ENCODE measurements at places on chromosomes 2 and 18.

- no peak for DNase-seq
These were observed 46.6 kb downstream of the SMAD2 start for GRCh38 chr18:47883771-47884413.

DNA sequence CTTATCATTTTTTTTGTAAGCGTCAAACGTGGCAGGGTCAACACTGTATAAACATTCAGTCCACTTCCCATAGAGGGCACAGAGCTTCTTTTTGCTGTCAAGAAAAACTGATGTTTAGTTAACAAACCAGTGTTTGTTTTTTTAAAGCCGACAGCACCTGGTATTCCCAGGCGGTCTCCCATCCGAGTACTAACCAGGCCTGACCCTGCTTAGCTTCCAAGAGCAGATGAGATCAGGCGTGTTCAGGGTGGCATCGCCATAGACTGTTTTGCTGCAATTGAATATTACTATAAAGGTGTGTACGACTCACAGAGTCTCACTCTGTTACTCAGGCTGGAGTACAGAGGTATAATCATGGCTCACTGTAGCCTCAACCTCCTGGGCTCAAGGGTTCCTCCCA is 31.5 kb downstream of the CABYR start:
- DNase-seq = no peak

GRCh38 chr2:84217456-84217855 is 241.6 kb downstream of the SUCLG1 start:
- DNase-seq = no peak

DNA sequence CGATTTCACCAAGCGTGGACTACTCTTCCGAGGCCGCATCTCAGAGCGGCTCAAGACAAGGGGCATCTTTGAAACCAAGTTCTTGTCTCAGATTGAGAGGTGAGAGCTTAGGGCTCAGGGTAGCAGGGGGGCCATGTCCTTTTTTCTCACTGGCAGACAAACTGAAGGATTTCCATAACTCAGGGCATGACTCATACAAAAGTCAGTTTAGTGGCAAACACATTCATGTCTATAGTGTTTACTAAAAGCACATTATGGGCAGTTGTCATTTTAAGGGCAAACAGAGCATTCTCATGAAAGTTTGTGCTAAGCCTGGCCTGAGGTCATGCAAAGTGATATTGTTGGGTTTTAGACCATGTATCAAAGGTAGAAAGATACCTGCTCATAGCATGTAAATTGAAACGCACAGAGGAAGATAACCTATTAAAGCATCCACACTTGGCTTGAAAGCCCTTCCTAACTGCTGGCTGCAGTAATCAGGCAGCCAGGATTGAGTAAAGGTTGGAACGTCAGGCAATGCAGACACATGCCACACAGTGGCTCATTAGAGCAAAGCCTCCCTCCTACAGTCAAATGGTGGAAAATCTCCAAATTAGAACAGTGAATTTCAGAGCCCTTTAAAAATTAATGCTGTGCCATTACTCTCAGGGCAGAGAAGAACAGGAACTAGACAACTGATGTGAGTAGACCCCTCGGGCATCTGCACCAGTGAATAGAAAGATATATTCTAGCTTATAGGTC is 54.2 kb downstream of the HK2 start:
- no peak for DNase-seq

DNA sequence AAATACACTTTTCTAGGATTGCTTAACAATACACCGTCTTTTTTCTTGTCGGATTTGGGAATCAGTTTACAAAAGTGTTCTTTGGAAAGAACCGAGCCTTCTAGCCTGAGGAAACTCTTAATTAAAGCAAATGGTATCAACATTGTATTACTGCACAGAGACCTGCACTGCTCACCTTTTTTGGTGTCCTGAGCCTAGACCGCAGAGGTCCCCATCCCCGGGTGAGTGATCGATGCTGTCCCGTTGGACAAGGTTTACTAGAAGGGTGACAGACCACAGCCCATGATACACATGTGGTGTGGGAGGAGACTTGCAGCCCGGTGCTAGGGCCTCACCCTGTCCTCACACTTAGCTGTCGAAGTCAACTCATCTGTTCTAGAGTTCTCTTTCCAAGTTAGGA is 55.3 kb downstream of the TSHZ1 start:
- no peak for DNase-seq

- DNase-seq = no peak
These were observed 22.7 kb upstream of the CASP8 start for GRCh38 chr2:201237486-201238123.

DNA sequence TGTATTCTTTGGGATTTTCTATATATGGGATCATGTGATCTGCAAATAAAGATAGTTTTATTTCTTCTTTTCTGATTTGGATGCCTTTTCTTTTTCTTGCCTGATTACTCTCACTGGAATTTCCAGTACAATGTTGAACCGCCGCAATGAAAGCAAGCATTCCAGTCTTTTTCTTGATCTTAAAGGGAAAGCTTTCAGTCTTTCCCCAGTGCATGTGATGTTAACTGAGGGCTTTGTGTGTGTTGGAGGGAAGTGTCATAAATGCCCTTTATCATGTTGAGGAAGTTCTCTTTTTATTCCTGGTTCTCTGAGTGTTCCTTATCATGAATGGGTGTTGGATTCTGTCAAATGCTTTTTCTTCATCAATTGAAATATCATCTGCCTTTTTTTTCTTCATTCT is 16.9 kb upstream of the CYBRD1 start:
- no peak for DNase-seq

All from activated T-cell treated with anti-CD3 and anti-CD28 coated beads for 4 hours (primary cell).